ENCODE measurements at places on chromosomes 2 and 18.

- no peak for DNase-seq
Measured at GRCh38 chr18:23220355-23220754, 85.1 kb downstream of the CABLES1 start.

DNA sequence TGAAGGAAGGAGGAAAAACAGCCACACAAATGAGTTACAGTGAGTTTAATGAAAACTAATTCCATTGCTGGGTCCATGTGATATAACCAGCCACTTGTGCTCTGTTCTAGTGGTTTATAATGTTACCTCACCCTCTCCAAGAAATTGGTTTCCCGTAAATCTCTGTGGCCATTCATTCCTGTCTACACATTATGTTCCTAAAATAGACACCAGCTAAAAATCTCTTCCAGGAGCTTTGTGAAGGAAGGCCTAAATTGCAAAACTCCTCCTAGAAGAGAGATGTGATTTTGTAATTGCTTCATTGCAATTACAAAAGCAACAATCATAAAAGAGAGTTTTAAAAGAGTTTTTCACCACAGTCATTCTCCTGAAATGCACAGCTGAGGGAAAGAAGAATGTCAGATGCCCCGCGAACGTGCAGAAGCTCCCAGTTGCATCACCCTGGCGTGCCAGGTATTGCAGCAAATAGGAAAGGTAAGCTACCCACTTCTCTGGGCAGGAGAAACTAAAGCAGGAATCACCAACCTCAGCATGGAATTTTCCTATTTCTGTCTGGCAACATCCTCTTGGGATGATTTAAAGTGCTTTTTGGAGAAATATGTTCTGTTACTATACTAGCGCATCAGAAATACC is 1.7 kb downstream of the SCN1A start:
- no peak for DNase-seq

DNA sequence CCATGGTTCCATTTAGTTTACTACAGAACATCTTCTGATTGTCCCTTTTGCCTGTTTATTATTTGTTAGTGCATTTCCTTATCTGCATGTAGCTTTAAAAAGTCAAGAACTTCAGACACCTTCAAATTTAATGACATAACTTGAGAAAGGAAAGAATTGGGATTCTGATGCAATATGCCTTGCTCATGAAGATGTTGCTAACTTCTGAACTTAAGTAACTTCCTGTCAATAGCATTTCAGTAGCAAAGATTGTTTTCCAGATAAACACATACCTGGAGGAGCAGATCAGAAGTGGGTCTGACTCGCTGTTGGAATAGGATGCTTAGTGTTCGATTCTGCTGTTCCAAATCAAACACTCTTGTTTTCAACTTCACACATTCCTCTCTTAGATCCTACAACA is 190.2 kb upstream of the LYPD1 start:
- DNase-seq = no peak

GRCh38 chr2:177322801-177323261 is 58.3 kb upstream of the NFE2L2 start:
- no peak for DNase-seq

DNA sequence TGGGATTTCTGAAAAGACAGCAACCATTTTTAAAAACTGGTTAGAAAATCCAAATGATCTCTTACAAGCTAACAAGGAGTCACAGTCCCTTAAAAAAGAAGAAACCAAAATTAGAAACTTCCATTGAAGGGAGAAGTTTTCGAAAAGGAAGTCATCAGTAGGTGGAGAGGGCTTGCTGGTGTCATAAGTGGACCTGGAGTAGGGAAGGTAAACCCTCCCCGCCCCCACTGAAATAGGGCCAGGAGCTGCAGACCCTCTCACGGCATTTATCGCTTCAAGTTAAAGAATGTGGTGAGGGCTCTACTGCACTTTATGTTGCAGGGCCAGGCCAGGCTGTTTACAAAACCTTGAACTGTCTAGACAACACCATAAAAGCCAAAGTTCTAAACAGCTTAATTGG is 2.9 kb downstream of the HOXD11 start:
- no peak for DNase-seq

- no peak for DNase-seq
Measured at GRCh38 chr2:218329027-218329825, 27.4 kb upstream of the CATIP start.

DNA sequence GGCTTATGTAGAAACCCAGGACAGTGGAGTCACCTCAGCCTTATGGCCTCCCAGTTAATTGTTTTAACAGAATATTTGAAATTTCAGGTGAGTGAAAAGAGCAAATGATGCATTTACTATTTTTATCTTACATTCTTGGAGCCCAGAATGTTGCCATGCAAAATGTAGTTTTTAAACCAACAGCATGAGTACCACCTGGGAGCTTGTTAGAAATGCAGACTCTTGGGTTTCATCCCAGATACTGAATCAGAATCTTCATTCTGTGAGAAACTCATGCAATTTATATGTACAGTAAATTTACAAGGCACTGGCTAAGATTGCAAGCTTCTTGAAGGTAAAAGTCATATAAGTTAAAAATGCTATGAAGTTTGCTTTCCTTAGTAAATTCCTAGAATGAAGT is 654.5 kb upstream of the CDH2 start:
- no peak for DNase-seq

- DNase-seq = no peak
Measured at GRCh38 chr2:30798536-30798991, 8.7 kb downstream of the CAPN13 start.

GRCh38 chr2:236538242-236538641 is 31.4 kb upstream of the ACKR3 start:
- no peak for DNase-seq

GRCh38 chr2:235358981-235359471 is 134.8 kb upstream of the AGAP1 start:
- DNase-seq = no peak

DNA sequence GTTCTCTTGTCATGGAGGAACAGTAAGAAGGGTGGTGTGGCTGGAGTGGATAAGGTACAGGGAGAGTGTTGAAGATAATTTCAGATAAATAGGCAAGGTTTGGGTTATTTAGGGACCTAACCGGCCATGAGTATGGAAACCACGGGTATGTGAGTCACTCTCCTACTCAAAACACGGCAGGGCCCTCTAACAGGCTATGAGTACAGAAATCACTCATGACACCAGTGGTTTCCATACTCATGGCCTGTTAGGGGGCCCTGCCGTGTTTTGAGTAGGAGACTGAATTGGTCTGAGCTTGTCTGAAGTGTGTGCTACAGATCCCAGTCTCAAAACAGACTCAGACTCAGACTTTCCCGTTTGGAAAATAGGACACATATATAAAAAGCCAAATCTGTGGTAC is 428.4 kb upstream of the HNMT start:
- DNase-seq = no peak

GRCh38 chr2:121150713-121151112 is 134.3 kb downstream of the TFCP2L1 start:
- DNase-seq = no peak

DNA sequence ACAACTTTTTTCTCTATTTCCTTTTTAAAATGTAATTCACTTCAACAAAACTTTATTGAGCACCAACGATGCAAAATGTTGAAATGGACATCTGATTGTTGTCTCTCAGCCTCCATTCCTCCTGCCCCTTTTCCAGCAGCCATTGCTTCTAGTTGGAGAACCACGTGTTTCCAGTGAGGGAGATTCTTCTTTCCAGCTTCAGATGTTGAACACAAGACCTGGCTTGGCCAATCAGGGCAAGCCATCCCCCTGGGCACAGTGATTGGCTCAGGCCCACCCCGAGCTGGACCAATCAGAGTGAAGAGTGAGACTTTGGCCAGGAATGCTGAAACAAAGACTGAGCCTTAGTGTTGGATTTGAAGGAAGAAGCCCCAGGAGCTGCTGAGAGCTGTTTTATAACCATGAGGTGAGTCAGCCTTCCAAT is 59.0 kb downstream of the E2F6 start:
- no peak for DNase-seq

GRCh38 chr2:168796090-168796577 is 6.3 kb upstream of the NOSTRIN start:
- DNase-seq = no peak

DNA sequence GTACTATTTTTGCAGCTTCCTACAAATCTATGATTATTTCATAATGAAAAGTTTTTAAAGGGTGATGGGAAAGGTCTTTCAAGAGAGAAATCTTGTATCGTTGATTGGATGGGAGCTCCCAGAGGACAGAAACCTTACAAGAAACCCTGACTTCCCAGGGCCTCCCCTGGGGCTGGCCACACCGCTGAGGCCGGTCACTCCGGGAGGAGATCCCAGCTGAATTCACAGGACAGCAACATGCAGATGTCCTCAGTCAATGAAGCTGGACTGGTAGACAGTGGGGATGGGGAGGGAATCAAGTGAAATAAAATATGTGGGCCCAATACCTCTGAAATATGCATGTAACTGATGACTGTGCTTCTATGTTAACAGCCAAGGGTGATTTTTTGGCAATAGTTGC is 135.6 kb downstream of the TFCP2L1 start:
- DNase-seq = no peak

All from CMK (cell line).